Activated CD4-positive, alpha-beta T cell treated with anti-CD3 and anti-CD28 coated beads, Interleukin-2, amount 10 ng/mL, durations not matched to agents 24 days and 14 days (primary cell): ENCODE measurements at places on chromosomes 4 and X.

DNA sequence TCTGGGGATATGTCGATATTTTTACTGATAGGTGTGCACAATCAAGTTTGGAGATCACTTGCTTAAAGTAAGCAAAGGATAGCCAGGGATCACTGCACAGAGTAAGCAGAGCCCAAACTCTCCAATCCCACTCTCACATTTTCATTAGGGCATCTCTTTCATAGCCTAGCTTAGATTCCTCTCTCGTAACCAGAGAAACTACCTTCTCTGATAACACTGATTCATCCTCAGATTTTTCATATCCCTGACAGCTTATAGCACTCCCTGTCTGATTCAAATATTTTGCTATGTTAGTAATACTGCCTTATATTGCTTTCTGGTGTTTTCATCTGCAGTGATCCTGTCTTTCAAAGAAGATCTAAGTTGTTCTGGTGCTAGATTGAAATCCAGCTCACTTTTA is 123.7 kb downstream of the CBLL2 start:
- no peak for DNase-seq

DNA sequence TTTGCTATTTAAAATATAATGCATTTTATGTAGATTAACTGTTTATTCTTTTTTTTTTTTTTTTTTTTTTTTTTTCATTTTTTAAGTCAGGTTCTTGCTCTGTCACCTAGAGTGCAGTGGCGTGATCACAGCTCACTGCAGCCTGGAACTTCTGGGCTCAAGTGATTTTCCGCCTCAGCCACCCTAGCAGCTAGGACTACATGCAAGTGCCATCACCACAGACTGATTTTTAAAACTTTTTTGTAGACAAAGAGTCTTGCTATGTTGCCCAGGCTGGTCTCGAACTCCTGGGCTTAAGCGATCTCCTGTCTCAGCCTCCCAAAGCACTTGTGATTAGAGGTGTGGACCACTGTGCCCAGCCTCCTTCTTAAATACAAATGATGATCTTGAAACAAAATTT is 159.9 kb downstream of the CAMK2D start:
- no peak for DNase-seq

DNA sequence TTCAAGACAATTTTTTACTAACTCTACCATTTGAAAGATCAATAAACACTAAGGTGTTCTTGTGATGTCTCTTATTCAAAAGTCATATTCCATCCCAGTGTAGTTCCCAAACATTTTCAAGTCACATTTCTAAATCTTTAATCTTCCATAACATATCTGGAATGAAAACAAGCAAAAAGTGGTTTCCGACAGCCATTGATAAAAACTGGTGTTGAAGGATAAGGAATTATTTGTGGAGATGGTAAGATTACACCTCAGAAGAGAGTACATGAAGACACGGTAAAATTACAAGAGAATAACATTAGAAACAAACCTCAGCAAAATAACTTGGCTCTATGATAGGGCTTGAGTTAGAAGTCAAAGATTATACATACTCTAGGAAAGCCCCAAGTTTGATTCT is 4.3 kb downstream of the CHIC2 start:
- DNase-seq, result no peak

DNA sequence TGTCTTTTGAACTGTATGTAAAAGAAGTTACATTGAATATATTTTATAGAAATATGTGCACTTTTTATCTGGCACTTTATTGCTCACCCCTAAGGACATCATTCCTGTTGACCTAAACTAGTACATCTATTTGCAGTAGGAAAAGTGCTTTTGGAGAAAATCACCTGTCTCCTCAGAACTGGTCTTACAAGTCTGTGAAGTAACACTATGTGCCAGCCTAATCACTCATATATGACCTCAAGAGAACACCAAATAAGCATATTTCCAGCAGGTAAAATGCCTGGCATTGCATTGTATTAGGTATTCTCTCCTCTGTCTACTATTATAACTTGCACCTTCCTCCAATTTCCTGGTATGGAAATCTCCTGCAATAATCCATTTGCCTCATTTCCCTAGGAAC is 4.0 kb upstream of the GASK1B start:
- no peak for DNase-seq

DNA sequence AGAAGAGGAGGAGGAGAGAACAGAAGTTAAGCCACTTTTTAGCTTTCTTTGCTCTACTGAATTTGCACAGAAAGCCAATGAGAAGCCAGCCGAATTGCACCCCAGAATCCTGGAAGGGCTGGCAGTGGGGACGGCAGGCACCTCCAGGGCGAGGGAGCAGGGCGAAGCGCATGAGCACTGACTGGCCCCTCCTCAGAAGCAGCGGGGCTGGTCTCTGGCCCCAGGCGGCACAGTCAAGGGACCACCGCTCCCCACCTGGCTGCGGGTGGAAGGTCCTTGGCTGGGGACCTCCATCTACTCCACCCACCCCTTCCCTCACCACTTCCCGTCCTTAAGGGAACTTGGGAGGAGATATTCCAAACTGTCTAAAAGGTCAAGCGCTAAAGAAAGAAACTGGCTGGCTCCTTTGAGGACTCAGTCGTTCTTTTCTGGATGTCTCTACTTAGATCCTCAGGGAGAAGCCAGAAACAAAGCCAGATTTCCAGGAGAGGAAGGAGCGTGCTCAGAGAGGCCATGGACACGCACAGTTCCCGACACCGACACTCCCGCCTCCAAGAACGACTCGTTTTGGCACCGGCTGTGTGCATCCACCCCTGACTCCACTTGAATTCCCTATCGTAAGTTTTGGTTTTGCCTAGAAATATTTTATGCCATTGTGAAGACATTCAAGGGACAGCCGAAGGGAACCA is 59.5 kb upstream of the CRMP1 start:
- no peak for DNase-seq

- no peak for DNase-seq
These were observed 35.9 kb downstream of the ADRA2C start for GRCh38 chr4:3801931-3802550.

DNA sequence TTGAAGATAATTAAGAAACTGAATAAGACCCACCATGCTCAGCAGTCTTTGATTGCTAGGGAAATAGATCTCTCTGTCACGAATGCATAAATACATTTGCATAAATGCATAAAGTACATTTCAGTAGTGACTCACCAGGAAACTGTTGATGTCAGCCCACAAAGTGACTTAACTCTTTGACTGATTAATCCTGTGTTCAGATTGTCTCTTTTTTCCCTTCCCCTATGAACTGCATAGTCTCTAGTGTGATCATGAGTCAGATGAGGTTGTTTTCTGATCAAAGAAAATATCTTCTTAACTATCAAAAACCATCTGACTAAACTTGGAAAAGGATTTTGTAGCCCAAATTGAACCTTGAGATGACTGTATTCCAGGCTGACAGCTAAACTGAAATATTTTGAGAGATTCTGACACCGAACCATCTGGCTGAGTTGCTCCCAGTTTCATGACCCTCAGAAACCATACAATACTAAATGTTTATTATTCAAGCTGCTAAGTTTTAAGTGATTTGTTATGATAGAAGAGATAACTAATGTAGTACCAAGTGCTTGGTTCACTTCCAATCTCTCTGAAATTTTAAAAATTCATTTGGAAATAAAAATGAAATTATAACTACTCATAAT is 1381.5 kb upstream of the AGA start:
- DNase-seq, result no peak

DNA sequence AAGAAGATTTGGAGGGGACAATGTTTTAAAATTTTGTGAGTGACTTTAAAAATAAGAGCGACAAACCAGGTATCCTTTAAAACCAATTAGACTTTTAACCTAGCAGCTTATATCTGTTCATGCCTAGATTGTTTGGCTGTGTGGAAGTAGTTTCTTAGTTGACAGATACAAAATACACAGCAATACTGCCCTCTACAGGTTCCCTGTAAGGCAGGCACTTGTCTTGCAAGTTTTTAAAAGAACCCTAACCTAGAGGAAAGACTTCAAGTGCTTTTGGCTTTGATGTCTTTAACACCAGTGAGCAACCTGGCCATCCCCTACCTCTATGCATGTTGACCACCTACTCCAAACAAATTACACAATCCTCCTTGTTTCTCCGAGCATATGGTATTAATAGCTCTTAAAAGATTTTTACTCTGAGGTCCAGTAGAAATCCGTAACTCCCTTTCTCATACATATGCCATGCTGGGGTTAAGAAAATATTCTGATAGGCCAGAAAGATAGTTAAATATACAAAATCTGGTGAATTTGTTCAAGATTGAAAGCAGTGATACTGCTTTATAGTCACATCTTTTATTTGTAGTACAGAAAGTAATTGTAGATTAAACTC is 273.0 kb downstream of the ARHGAP24 start:
- DNase-seq, result peak; percentile 61

- no peak for DNase-seq
These were observed 26.1 kb downstream of the FAM47E start for GRCh38 chr4:76277667-76278066.

DNA sequence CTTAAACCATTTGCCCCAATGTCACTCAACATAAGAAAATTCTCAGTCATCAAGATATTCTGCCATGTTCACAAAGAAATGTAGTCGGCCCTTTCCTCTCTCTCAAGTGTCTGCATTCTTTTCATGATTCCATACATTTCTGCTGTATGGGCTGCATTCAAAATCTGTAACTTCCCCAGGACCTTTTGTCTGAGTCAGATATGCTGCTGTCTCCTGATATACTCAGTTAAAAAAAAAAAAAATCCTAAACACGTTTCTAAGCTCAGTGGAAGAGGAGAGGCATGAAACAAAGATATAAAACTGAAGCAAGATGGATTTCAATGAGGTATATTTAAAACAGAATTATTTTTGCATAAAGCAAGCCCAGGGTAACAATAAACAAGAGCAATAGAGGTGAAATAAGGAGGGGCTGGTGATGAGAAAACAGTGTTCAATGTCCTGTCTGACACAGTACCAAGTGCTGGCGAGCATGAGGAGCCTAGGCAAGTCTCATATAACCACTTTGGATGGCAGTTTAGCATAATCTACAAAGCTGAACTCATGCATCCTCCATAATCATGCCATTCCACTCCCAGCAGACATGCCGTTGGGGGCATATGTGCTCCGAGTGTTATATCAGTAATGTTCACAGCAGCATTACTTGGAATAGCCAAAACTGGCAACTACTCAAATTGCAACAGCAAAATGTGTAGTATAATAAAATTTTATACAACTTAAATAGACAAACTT is 76.7 kb downstream of the MANBA start:
- DNase-seq, result no peak

DNA sequence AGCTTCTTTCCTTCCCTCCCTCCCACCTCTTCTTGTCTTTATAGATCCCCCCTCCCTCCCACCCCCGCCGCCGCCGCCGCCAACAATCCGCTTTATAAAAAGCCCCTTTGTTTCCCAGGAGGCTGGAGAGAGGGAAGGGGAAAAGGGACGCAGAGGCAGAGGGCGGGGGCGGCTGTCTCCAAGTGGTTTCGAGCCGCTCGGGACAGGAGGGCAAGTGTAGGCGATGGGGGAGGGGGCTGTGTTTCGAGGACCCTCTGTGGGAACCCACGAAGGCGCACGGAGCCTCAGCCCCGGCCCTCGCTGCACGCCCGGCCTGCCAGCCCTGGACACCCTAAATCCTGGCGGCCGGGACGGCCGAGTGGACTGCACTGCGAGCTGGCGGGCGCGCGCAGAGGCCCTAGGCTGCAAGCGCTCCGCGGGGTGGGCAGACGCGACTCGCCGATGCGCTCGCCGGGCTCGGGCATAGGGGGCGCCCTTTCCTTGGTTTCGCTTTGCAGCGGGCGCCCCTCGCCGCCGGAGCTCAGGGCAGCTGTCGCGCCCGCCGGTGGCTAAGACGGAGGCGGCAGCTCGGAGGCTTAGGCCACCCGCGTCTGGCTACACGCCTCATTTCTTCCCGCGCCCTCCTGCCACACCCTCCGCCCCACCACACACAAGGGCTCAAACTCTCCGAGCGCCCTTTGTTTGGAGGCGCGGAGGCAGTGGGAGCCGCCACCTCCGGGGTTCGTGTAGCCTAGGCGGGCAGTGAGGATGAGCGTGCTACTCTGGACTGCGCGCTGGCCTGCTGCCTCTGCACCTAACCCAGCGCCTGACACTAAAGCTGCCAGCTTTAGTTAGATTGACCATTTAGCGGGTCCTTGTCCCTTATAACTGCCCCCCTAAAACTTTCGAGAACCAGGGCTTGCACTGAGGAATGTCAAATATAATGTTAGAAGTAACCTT is 2.2 kb downstream of the MAMLD1 start:
- peak; percentile 93 for DNase-seq
